ENCODE measurements at places on chromosomes 16 and 17.

DNA sequence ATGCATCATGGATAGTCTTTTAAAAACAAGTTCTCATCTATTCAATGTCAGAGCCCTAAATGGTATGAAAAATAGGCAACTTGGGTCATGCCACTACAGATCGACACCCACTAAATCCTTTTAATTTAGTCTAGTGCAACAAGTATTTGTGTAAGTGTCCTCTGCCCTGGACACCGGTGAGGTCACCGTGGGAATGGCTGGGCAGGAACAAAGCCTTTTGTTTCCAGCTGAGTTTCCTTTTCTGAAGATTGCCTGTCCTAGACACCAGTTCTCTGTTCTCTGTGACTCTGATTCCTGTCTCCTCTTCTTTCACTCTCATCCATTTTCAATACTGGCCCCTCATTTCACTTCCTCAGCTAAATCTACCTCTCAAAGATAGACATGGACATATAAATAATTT is 446.5 kb downstream of the MAF start:
- no peak for DNase-seq

DNA sequence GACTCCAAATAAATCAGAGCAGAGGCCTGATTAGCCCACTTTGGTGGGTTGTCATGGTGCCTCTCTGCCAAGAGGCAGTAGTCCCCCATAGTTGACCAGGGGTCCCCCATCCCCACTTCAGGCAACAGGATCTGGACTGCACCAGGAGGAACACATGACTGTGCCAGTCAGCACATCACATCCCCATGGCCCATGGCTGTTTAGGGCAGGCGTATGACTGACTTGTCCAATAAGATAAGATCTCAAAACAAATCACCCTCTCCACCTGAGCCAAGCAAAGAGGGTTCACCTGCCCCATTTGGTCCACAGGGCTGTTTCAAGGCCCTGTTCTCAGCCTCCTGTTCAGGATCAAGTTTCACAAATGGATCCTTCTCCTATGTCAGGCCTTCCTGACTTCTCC is 93.3 kb downstream of the C16orf78 start:
- no peak for DNase-seq

DNA sequence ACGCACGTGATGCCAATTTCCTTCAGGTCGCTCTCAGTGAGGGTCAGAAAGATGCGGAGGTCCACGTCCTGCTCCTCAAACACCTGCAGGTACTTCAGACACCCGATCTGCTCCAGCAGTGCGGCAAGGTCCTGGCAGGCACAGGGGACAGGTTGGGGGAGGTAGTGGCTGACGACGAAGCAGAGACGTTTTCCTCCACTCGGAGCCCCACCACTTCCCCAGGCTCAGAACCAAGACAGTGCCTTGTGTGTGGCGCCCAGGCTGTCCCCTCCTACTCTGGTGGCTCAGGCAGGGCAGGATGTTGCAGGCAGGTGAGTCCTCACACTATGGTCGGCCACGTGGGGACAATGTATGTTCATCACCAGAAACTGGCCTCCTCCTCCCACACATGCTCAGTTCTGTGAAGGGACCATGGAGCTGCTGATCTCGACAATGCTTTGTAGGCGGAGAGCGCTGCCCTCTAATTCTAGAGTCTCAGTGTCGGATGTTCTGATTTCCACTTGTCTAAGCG is 5.7 kb downstream of the NUDT16L1 start:
- no peak for DNase-seq

- no peak for DNase-seq
These were observed 23.1 kb downstream of the LGALS9 start for GRCh38 chr17:27654136-27654535.

DNA sequence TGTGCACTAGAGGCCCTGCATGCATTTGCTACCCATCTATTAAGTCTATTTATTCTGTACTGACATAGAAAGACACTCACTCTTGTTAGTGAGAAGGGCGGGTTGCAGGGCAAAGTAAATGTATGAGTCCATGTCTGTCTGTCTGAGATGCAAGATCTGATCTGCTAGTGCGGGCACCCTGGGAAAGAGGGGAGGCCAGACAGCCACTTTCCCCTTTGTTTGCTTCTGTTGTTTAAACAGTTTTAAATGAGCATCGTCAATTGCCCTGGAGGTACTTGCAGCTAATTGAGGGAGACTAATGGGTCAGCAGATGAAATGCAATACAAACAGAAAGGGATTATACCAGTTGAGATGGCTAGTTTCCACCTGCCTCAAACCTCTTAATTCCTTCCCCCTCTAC is 24.9 kb downstream of the SCNN1G start:
- no peak for DNase-seq

GRCh38 chr17:80894726-80895125 is 96.9 kb upstream of the CHMP6 start:
- DNase-seq: no peak

GRCh38 chr16:54400261-54400660 is 113.7 kb upstream of the IRX3 start:
- no peak for DNase-seq

- no peak for DNase-seq
These were observed 77.0 kb downstream of the TANGO6 start for GRCh38 chr16:68920349-68920748.

DNA sequence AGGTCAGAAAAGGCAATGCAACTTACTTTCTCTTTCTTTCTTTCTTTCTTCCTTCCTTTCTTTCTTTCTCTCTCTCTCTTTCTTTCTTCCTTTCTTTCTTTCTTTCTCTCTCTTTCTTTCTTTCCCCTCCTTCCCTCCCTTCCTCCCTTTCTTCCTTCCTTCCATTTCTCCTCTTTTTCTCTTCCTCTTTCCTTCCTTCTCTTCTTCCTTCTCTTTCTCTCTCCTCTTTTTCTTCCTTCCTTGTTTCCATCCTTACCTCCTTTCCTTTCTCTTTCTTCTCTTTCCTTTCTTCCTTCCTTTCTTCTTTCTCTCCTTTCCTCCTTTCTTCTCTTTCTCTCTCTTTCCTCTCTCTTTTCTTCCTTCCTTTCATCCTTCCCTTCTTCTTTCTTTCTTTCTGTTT is 819.8 kb upstream of the SOX9 start:
- DNase-seq: no peak

DNA sequence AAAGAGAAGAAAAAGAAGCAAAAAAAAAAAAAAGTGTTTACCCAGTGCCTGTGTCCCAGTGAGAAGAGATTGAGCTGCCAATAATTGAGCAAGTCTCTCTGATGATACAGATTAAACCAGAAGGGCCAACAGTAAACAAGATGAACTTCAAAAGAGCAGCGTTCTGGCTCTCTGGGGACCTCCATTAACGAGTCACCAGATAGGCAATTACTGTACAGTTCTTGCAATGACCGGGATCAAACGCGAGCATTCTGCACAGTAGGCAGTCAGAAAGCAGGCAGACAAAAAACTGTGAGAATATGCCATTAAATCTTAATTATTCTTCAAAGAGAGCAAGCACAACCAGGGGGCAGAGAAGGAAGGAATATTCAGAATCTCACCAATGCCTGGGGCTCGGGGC is 626.1 kb downstream of the TMEM114 start:
- DNase-seq: no peak

DNA sequence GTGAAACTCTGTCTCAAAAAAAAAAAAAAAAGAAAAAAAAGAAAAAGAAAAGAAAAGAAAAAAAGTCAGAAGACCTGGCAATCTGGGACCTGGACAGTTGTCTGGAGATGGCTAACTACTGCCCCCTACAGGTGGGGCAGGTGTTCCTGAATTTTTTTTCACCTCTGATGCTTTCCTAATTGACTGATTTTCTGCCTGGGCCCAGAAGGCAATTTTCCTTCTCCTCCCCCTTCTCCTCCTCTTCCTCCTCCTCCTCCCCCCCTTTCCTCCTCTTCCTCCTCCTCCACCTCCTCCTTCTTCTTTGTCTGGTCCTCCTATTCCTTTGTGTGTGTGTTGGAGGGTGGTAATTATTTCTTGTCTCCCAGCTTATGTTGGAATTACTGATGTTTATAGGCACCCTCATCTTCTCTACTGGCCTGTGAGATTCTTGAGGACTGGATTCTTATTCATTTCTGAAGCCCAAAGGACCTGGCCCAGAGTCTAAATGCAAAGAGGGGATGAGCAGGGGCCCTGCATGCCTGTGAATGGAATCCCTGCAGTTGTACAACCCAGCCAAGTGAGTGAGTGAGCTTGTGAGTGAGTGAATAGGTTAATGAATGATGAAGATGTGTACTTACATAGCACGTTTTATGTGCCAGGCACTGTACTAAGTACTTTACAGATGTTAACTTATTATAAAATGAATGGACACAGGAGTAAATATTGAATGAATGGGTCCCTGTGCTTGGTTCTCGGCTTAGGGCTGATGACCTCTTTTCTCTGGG is 26.9 kb downstream of the IRX5 start:
- DNase-seq: peak; percentile 14

- DNase-seq: no peak
These were observed 26.1 kb upstream of the CBFA2T3 start for GRCh38 chr16:89002851-89003830.

- DNase-seq: no peak
These were observed 7.9 kb upstream of the SMARCD2 start for GRCh38 chr17:63850401-63850800.

GRCh38 chr17:44211281-44212265 is 7.9 kb downstream of the UBTF start:
- no peak for DNase-seq

GRCh38 chr17:75693500-75694481 is 26.7 kb downstream of the SAP30BP start:
- DNase-seq: no peak

DNA sequence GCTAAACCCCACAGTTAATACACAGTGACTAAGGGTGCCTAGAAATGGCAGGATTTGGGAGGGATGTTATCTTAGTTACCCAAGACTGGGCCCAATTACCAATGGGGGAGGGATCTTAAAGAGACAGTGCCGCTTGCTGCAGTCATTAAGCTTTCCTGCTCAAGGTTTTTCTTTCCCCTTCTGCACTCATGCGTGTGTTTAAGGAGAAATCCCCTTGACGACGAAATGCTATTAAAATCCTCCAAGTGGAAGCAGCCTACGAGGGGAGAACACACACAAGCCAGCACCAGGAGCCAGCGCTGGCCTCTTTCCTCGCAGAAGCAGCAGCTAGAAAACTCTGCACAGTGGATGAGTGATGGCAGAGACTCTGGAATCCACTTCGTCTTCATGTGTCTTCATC is 22.0 kb downstream of the SALL1 start:
- DNase-seq: no peak

DNA sequence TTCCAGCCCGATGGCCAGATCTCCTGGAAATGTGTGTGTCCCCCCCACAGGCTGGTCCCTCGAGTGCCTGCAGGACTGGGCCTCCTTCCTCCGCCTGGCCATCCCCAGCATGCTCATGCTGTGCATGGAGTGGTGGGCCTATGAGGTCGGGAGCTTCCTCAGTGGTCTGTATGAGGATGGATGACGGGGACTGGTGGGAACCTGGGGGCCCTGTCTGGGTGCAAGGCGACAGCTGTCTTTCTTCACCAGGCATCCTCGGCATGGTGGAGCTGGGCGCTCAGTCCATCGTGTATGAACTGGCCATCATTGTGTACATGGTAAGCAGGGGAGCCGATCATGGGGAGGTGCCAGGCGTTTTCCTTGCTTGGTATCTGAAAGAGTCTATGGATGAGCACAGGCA is 22.1 kb downstream of the SLC47A1 start:
- no peak for DNase-seq

GRCh38 chr17:80452173-80452915 is 24.1 kb downstream of the NPTX1 start:
- DNase-seq: no peak

- DNase-seq: no peak
These were observed 27.4 kb upstream of the PHB1 start for GRCh38 chr17:49442041-49442440.

- no peak for DNase-seq
These were observed 20.8 kb upstream of the NXPH3 start for GRCh38 chr17:49554694-49555494.

GRCh38 chr17:14428648-14429029 is 127.8 kb downstream of the HS3ST3B1 start:
- peak; percentile 5 for DNase-seq

GRCh38 chr17:51322390-51323029 is 62.2 kb downstream of the UTP18 start:
- DNase-seq: peak; percentile 19

DNA sequence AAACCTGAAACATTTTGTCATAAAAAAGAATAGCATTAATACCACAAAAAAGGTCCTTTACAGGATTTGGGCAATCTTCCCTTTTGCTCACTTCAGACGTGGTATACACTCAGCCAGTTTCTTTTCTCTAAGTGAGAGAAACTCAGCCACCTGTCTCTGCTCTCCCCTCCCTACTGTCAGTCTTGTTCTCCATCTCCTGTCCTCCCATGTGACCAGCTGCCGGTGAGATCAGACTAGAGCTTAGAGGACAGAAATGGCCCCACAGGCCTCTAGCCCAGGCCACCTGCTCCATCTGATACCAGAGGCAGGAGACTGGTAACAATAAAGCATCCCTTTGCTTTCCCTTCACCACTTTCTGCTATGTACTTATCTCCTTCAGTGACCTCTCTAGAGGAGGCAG is 34.9 kb downstream of the CMC2 start:
- DNase-seq: no peak

GRCh38 chr17:77423589-77424451 is 283.1 kb downstream of the SEC14L1 start:
- no peak for DNase-seq

DNA sequence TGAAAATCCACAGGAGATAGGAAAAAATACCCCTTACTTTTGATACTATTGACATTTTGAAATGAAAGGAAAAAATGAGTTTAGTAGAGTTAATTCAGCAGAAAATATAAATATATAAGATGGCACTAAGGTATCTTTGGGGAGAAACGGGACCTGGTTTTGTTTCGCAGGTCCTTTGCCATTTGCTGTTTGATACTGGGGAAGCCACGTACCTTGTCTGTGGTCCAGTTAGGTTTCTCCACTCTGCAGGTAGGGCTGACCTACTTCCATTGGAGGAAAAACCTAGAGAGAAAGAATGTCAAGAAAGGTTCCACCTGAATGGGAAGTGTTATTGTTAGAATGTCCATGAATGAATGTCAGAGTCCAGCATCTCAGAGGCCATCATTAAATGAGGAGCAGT is 48.1 kb downstream of the HLF start:
- no peak for DNase-seq

GRCh38 chr17:59287452-59287851 is 44.0 kb upstream of the YPEL2 start:
- no peak for DNase-seq

GRCh38 chr16:85236818-85237150 is 124.5 kb upstream of the CIBAR2 start:
- DNase-seq: no peak

DNA sequence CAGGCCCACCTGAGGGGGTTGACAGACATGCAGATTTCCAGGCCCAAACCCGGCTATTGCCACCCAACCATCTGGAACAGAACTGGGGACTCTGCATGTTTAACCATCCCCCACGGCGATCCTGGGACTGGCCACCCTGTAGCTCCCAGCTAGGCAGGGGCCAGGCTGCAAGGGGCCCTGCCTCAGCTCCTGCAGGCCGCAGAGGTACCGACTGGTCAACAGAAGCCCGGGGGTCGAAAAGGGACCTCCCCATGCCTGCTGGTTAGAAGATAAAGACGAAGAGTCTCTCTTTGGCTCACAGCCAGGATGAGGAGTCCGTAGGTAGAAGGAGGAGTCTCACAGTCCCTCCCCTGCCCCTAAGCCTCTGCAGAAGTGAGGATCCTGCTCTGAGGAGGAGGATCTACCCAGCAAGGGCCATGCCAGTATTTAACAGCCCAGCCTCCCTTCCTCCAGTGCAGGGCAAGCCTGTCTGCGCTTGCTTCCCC is 223.4 kb upstream of the TNRC6C start:
- DNase-seq: no peak
